ENCODE measurements at places on chromosomes 6 and 20.
A peak's percentile ranks its signal among the peaks of the same experiment; 100 is the strongest.

DNA sequence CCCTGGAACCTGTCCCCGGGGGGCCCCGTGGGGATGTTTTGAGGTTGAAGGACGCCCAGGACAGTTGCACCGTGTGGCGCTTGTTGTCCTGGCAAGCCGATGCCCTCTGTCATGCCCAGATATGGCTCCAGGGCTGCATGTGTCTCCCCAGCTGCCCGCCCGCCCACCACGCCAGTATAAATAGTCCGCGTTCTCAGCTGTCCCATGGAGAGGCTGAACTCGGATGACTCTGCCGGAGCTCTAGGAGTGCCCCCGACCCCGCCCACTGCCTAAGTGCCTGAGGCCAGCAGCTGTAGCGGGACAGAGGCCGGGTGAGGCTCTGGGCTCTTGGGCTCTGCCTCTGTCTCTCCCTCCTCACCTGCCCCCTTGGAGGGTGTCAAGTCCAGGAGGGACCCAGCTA, 83.0 kb upstream of the GATA5 start:
- DNase-seq = peak; percentile 41

DNA sequence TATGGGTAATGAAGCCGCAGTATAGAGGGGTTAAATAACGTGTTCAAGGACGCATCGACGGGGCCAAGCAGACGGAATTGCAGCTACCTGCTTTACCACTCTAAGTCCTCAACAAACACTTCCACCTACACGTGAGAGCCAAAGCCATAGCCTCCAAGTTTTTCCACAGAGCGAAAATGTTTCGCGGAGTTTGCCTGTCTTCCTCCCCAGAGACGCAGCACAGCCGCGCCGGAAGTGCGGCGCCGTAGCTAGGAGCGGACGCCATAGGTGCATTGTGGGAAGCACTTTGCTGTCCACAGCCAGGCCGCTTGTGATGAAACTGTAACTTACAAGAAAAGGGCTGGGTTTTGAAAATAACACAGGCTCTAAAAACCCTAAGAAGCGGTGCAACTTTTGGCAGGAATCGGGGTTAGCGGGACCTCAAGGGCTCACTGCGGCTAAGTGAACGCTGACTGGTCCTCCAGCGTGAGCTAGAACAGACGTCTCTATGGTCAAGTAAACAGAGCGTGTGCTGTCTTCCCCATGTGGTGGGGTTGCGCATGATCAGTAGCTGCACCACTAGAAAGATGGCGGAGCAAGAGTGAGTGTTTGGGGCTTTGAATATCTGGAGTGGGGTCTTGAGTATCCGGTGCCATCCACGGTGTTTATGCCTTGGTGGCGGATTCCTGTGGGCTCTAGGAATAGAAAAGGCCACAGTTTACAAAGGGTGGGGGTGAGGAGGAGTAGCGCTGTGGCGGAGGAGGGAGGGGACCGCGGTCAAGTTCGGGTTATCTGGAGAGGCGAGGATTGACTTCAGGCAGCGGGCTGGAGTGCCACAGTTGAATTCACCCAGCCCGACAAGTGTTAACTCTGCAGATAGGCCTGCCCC, at the start of gene RPL7L1:
TSS of gene RPL7L1 (plus strand) at position 245 of the 868 bp plus-strand sequence. CDS start at position 540, 295 bp downstream.
- peak; percentile 93 for DNase-seq

GRCh38 chr20:63357921-63358905, 2.9 kb downstream of the CHRNA4 start:
- DNase-seq = no peak

GRCh38 chr6:111406200-111406721, 76.8 kb downstream of the REV3L start:
- no peak for DNase-seq
